ENCODE measurements at places on chromosomes 6 and 20.

DNA sequence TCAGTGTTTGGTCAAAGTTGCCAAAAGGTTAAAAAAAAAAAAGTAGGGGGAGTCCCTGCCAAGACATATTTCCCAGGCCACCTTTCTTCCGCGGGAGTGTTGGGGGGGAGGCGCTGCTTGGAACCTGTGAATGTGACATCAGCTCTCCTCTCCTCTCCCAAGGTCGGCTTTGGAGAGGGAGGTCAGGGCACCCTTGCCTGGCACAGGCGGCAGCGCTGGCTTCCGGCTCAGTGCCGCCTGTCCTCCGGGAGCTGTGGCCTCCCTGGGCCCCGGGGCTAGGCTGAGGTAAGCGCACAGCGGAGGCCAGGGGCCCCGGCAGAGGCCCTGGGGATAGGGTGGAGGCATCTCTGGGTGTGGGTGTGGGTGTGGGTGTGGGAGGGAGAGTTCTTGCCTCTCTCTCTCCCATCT, 1.9 kb upstream of the EDN1 start:
- DNase-seq = no peak

DNA sequence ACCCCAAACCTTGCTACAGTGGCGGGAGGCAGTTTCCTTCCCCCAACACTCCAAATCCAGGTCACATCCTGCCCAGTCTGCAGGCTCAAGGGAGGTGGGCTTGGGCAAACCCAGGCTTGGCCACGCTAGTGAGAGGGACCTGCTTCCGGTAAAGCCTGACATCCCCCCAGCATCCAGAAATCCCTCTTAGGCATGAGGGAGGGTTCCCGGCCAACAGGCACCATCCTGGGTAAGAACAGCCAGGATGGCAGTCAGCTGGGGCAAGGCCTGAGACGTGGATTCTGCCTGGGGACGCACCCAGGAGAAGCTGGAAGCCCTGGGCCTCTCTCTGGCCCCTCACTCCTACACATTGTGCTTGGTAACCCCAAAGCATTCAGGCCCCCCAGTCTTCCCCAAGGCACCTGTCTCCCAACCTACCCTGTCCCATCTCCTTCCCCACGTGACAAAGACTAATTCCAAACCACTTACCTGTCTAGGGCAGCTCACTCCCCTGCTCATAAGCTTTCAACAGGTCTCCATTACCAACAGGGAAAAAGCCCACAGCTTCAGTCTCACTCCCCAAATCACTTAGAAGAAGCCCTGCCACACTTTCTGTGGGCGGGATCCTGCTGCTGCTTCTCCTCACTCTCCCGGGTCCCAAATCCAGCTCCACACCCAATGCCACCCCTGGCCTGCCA, 2.1 kb downstream of the C20orf144 start:
- no peak for DNase-seq

GRCh38 chr6:118725944-118726343, 74.6 kb upstream of the CEP85L start:
- no peak for DNase-seq

DNA sequence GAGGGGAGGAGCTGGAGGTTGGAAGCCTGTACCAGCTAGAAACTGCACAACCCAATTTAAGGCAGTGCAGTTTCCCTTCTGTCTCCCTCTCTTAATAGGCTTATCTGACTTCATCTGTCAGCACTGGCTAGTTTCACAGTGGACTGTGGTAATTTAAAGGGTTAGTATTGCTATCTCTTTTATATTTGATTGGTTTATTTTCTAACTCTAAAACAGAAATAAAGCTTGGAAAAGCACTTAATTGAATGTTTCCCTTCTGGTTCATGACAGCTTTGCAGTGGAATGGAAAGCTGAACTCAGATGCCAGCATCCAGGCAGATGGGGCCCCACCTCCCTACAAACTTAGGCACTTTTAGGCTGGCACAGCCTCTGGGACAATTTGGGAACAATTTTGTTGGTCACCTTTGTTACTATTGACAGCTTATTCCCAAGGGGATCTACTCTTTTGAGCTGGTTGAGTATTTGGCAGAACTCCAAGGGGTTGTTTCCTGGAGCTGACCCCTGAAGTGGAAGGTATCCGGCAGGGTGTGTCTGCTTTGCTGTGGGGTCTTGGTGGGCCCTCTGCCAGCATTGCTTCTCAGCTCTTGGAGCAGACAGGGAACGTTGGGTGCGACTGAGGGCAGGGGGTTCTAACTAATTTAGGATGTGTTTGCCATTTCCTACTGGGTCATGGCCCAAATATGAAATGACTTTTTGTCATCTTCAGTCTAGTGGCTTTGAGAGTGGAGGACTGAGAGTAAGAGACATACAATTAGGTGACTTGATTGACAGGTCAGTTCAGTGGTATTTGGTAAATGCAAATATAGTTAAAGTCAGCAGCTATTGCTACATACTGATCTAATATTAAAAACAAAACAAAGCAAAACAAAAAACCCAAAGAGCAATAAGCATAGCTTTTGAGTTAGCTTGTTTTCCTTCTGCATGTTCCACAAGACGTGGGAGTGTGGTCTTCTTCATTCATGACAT, 9.3 kb downstream of the SH3BGRL2 start:
- DNase-seq = no peak

GRCh38 chr6:109979033-109979921, 1.2 kb downstream of the GPR6 start:
- DNase-seq = no peak

- DNase-seq = no peak
Measured at GRCh38 chr6:15451738-15452137, 205.9 kb downstream of the JARID2 start.

DNA sequence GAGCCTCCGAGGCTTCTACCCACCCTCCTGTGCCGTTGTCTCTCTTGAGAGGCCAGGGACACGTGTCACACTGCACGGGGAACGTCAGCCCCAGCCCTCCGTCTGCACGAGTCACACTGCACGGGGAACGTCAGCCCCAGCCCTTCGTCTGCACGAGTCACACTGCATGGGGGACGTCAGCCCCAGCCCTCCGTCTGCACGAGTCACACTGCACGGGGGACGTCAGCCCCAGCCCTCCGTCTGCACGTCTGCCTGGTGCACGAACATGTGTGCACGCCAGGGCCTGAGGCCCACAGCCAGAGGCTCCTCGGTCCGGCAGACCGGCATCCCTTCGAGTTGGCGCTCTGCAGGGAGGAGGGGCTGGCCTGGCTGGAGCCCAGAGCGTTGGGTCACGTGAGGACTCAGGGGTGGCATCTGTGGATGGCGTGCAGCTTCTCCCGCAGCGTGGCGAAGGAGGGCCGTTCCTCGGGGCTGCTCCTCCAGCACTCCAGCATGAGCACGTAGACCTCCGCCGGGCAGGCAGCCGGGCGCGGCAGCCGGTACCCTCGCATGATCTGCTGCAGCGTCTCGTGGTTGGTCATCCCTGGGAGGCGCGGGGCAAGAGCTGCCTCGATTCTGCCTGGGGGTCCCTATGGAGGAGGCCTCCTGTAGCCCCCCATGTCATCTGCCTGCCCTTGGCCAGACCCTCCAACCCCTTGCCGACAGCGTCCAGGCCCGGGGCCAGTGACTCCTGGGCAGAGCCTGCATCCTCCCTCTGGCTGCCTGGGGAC, 3.4 kb upstream of the PTK6 start:
- no peak for DNase-seq

DNA sequence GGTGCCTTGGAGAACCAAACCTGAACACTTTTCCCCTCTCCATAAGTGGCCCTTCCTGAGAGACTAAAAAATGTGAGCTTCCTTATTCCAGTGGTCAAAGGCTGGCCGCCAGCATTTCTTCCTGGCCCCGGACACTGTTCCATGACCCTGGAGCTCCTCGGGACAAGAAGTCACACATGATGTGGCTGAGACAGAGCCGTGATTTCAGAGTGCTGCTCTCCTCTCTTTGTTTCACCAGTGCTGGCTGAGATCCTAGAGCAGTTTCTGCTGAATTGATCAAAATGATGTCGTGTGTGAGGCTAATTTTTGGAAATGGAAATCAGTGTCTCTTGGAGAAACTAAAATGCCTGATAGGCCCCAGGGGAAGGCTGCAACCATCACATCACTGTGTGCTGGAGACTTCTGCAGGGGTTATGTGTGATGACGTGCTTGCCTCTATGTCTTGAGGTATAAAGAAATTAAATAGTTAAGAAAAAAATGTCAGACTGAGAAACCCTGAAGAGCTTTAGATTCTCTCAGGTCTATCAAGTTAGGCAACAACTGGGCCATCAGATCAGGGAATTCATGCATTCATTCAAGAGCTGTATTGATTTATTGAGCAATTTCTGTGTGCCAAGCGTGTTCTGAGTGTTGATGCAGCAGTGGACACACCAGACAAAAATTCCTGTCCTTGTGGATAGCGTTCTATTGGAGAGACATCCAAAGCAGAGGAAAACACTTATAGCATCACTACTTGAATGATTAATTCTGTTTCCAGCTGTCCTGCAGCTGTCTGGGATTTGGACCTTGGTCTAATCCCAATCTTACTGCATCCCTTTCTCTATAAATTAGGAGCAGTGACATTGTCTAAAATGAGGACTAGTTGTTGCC, 72.7 kb upstream of the CCN6 start:
- no peak for DNase-seq

GRCh38 chr6:127918506-127919427, 17.9 kb upstream of the THEMIS start:
- DNase-seq = no peak

- no peak for DNase-seq
Measured at GRCh38 chr20:18272451-18272850, 15.9 kb upstream of the ZNF133 start.

- DNase-seq = no peak
Measured at GRCh38 chr20:6663751-6664388, 103.6 kb upstream of the BMP2 start.

GRCh38 chr6:87975561-87975960, 72.1 kb upstream of the SPACA1 start:
- no peak for DNase-seq

GRCh38 chr6:129709196-129709768, 695 bp downstream of the ARHGAP18 start:
- no peak for DNase-seq
